ENCODE measurements at places on chromosomes 5 and 9.
A peak's percentile ranks its signal among the peaks of the same experiment; 100 is the strongest.

DNA sequence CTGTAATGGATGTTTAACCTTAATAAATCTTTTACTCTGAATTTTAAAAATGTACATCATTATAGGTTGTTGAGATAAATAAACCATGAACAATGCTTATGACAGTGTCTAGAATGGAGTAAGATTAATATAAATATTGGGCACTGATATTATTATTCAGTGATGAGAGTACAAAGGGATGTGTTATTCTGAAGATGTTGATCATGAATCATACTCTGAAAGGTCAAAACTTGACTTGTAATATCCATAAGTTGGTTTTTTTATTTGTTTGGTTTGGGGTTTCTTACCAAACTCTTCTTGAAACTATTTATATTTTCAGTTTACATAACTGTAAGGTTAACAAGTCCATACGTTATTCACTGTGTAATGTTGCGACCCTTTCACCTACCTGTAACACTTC, 163.2 kb downstream of the MPDZ start:
- DNase-seq, result no peak
- no peaks in the 10 kb centered on the region for H3K27me3 ChIP-seq
- no peak overlapping the region for H3K4me3 ChIP-seq
- H3K4me1 ChIP-seq, result no peaks in the 10 kb centered on the region
- H3K27ac ChIP-seq, result no peak overlapping the region
- peaks cover 35% of the 10 kb centered on the region for H3K36me3 ChIP-seq

DNA sequence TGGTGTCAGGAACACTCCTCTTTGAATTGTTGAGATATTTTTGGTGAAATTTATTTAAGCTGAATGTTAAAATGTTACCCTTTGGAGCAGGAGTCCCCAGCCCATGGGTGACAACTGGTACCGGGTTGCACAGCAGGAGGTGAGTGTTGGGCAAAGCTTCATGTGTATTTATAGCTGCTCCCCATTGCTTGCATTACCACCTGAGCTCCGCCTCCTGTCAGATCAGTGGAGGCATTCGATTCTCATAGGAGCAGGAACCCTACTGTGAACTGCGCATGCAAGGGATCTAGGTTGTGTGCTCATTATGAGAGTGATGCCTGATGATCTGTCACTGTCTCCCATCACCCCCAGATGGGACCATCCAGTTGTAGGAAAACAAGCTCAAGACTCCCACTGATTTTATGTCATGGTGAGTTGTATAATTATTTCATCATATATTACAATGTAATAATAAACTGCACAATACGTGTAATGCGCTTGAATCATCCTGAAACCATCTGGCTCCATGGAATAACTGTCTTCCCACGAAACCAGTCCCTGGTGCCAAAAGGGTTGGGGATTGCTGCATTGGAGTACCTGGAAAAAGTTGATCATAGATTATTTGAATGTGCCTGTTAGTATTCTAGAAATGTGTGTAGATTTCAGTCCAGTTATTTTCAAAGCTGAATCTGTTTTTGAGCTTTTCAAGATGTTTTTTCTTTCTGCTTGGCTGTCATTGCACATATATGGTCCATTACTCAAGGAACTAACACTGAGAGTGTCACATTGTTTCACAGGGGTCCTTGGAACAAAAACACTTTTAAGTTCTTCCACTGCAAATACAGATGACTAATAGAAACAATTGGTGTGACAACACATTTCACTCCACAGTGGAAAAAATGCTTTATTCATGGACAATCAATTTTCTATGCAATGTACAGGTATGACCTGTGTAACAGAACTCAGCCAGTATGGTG, 104.6 kb upstream of the TNFAIP8 start:
- no peaks in the 10 kb centered on the region for H3K27me3 ChIP-seq
- DNase-seq, result no peak
- no peaks in the 10 kb centered on the region for H3K36me3 ChIP-seq
- no peaks in the 10 kb centered on the region for H3K4me1 ChIP-seq
- no peak overlapping the region for H3K27ac ChIP-seq
- no peak overlapping the region for H3K4me3 ChIP-seq

DNA sequence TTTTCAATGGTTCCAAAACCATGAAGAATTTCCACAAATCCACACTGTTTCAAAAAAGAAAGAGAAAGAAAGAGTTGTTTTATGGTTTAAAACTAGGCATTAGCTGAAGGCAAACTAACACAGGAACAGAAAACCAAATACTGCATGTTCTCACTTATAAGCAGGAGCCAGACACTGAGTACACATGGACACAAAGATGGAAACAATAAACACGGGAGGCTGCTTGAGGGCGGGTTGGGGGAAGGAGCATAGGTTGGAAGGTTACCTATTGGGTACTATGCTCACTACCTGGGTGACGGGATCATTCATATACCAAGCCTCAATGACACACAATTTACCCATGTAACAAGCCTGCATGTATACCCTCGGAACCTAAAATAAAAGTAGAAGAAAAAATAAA, 45.0 kb downstream of the SEMA6A start:
- no peaks in the 10 kb centered on the region for H3K36me3 ChIP-seq
- no peak overlapping the region for H3K27ac ChIP-seq
- no peaks in the 10 kb centered on the region for H3K27me3 ChIP-seq
- no peak overlapping the region for H3K4me3 ChIP-seq
- no peaks in the 10 kb centered on the region for H3K4me1 ChIP-seq
- DNase-seq, result no peak

GRCh38 chr5:80407735-80408483, at the start of gene ZFYVE16:
TSS of gene ZFYVE16 (plus strand) at chr5:80408064. CDS start at chr5:80434148, 26,084 bp downstream.
- peak; percentile 97 for DNase-seq
- H3K4me1 ChIP-seq, result peaks cover 35% of the 10 kb centered on the region
- peak within 1 kb of the TSS; percentile 97 for H3K27ac ChIP-seq
- H3K27me3 ChIP-seq, result no peaks in the 10 kb centered on the region

GRCh38 chr9:17120203-17120602, 14.6 kb upstream of the CNTLN start:
- no peaks in the 10 kb centered on the region for H3K4me1 ChIP-seq
- DNase-seq, result no peak
- no peak overlapping the region for H3K27ac ChIP-seq
- H3K4me3 ChIP-seq, result no peak overlapping the region
- no peaks in the 10 kb centered on the region for H3K36me3 ChIP-seq

Measured in right atrium auricular region (tissue), 2 donors.